ENCODE measurements at places on chromosomes 6 and 20.

DNA sequence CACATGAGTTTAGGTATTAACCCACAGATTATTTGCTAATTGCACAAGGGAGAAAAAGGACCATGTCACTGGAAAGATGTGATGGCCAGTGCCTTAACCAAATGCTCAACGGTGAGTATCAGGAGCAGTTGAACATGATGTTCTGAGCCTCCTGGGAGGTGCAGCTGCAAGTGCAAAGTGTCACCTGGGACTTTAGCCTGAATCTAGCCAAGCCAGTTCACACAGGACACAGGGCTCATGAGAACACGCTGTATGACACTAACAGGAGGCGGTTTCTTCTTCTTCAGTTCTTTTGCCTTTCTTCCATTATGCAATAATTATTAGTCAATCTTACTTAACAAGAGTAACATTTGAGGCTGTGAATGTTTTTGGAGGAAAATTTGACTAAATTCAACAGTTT, 225.3 kb downstream of the THBS2 start:
- no peak for DNase-seq

GRCh38 chr6:51349857-51350256, 531.2 kb downstream of the TFAP2B start:
- DNase-seq: no peak

DNA sequence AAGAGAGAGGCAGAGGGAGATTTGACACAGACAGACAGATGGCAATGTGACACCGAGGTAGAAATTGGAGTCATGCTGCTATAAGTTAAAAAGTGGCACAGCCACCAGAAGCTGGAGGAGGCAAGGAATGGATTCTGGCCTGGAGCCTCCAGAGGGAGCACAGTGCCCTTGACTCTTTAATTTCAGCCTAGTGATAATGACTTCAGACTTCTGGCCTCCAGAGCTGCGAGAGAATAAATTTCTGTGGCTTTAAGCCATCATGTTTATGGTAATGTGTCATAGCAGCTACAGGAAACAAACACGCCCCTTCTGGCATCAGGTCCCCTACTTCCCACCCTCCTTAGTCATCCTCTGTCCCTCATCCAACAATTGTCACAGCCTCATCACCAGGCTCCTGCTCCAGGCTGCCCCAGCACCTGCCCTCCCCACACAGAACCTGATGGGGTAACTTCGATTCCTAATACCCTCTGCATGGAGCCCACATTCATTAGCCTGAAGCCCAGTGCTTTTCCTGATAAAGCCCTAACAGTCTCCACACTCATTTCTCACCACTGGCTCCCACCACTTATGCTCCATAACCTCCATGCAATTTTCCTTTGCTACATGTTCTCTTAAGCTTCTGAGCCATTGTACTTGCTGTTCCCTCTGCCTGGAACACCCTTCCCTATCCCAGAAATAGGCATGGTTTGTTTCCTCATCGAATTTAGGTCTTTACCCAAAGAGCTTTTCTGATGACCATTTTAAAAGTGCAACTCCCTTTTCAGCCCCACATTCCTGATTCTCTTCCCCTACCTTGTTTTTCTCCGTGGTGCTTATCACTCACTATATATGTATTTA, 69.7 kb upstream of the TOX2 start:
- DNase-seq: no peak

DNA sequence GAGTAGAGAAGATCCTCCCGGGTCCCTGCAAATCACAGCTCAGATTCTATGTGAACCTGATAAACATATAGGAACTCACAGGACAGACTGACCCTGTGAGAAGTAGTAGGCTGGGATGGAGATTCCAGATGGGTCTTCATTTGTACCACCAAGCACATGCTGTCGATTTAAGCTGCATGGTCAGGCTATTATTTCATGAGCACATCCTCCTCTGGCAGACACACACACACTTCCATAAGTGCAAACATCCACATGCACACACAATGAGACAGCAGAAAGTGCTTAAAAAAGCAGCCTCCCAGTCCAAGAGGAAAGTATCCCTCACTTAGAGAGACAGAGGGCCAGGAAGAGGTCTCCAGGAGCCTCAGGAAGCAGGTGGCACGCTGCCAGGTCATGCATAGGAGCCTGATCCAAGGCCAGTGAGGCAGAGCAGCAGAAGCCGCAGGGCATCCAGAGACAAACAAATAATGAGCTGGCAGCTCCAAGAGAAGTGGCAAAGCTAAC, 131.8 kb downstream of the UNC5CL start:
- DNase-seq: no peak

DNA sequence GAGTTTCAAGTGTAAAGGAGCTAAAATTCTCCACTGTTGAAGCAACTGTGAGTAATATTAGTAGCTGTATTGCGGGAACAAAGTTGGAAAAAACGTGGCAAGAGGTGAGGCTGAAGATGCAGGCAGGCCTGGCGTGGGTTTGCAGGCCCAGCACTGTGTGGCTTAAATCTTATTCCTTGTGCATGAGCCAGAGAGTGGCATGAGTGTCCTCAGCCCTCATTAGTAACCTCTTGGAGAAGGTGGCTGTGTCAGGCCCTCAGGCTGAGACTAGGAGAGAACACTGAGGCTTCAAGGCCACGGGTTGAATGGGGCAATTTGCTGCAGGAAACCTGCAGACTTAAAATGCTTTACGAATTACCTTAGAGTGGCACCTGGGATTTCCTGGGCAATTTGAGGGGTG, 372.7 kb upstream of the CITED2 start:
- DNase-seq: no peak

DNA sequence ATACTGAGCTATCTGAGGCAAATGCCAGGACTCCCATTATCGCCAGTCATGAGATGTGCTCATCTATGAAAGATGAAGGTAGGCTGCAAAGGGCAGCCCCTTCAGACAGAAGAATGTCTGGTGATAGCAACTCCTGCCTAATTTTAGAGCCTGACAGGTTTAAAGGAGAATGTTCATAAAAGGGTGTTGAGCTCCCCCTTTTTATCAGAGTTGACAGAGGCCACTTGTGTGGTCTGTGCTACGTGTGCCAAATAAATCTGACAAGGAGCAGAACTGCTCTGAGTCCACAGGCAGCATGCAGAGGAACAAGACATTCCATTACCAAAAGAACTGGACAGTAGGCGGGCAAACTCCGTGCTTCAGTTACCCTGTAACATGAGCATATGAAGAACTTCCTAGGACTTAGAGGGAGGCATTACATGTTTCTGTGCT, 101.8 kb downstream of the PREP start:
- no peak for DNase-seq

DNA sequence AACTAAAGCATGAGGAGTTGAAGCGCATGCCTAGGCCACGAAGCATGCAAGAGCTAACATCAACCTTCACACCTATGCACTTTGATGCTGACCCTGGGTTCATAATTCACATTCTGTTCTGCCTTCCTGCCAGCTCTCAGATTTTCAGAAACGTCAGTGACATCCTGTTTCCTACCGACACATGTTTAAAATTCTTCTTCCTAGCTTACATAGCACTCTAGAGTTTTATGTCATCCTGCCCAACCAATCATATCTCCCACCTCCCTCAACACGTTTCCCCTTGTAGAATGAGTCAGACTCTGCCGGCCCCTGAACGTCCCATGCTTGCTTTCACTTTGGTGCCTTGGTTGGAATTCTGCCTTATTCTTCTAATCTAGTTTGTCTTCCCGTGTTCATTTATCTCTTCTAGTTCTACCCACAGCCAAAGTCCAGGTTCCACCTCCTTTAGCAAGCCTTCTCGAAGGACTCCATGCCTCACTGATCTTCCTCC, 97.2 kb upstream of the MAP7 start:
- DNase-seq: no peak

DNA sequence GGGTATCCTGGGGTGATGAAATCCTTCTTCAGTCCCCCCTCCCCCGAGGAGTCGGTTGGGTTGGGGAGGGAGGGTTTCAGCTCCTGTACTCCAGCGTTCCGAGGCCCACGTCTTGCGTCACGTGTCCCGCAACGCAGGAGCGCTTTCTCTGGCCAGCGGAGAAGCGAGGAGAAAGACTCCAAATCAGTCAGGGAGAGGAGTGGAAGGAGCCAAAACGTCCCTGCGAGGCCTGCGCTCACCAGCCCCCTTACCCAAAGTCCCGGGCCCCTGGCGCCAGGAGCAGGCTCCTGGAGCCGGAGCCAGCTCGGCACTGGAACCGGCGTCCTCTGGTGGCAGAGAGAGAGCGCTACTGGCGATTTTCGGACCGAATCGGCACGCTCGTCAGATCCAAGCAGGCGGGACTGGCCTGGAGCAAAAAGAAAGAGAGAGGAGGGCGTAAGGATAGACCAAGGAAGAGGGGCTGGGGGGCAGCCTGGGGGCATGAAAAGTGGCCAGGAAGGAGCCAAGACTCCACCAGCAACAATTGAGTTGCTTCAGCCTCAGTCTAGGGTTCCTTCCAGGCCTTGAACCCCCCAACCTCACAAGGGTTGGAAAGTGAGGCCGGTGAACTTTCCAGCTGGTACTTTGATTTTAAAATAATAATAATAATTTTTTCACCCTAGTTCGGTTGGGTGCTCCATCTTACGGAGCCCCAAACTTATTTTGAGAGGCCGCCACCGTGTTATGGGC, at the start of gene GNAS:
Gene GNAS (plus strand): TSS at position 174 of the 729 bp plus-strand sequence.
- DNase-seq: no peak

DNA sequence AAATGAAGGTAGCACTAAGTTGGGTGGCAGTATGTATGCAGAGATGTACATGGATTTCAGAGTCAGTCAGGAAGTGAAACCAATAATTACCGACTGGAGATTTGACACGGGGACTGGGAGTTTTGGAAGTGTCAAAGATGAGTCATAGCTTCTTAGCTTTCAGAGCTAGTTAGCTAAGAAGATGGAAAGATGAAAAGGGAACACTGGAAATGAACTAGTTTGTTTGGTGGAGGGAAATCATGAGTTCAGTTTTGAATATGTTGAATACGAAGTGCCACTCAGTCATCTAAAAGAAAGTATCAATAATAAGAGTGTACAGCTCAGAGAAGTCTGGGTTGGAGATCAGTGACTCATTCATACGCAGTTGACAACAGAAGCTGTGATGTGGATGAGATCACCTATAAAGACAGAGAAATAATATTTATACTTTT, 7.5 kb downstream of the ESF1 start:
- DNase-seq: no peak

- no peak for DNase-seq
These were observed 2.8 kb downstream of the SPO11 start for GRCh38 chr20:57332105-57333089.

DNA sequence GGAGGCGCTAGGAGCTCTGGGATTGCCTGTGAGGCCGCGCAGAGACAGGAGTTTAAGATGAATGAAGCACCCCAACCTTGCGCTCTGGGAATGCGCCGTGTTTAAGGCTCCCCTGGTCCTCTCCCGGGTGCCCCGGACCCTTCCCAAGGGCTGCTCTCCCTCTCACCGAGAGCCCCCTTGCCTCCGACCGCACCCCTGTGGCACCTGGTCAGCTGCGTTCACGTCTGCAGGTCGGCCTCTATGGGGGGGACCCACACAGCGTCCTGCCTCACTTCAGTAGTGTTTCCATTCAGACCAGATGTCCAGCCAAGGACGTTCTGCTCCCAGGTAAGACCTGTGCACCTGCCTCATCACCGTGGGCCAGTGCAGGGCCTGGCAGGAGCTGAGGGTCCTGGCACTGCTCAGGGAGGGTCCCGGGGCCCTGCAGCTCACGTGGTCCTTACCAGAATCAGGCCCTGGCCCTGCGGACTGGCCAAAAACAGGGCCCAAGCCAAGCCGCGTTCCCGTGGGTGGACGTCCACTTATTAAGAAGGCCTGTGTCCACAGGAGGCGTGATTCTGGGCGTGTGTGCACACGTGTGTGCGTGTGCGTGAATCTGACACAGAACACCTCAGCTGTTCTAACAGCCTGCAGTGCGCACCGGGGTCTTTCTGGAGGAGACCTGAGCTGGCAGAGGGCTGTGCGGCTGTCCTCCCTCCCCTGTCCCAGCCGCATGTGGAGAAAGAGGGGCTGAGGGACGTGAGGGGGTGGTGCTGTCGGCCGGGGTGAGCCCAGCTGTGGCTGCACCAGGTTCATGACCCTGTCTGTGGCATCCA, 79.9 kb upstream of the BHLHE23 start:
- no peak for DNase-seq
